Left lobe of liver (tissue), 2 donors: ENCODE measurements at places on chromosomes 12 and 14. TPM values are rescaled to one million over a fixed set of nuclear protein-coding genes. Genes with fewer than 3 reads are reported as not detected.

DNA sequence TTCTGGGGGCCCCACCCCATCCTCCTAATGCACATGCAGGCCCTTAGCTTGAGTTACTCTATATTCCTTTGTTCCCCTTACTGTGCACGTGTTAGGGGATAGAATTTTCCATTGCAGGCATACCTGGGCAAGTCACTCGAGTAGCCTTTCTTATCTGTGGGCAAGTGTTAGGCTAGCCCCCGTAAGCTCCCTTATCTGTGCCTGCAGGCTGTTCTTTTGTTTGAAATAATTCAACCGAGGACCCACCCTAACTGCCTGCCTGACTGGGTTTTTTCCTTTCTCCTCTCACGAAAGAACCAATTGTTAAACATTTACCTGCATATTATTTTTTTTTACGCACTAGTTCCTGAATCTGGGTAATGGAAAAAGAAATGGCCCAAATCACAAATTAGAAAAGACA is 21.3 kb upstream of the BCAT1 start:
- no peak for DNase-seq

DNA sequence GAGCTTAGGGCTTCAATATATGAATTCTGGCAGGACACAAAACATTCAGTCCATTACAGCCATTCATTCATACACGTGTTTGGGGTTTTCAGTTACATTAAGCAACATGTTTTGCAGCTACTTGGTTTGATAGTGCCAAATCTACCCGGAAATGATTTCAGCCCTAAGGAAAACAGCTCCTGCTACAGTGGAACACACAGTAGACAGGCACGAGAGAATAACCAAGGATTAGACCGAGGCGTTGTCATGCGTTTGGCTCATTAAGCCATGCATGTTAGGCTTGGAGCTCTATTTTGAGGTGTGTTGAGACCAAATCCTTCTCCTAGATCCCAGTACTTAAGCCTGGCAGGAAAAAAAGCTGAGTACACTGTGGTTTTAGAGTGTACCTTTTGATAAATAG is 177.4 kb downstream of the PRKCH start:
- DNase-seq, result no peak

GRCh38 chr14:36317650-36318049 is 2.8 kb downstream of the MBIP start:
- no peak for DNase-seq

GRCh38 chr14:54105898-54106297 is 149.3 kb upstream of the BMP4 start:
- DNase-seq, result no peak

- DNase-seq, result no peak
These were observed 13.1 kb downstream of the COPZ1 start for GRCh38 chr12:54337854-54338650.

GRCh38 chr12:11837216-11837934 is 187.9 kb downstream of the ETV6 start:
- no peak for DNase-seq

DNA sequence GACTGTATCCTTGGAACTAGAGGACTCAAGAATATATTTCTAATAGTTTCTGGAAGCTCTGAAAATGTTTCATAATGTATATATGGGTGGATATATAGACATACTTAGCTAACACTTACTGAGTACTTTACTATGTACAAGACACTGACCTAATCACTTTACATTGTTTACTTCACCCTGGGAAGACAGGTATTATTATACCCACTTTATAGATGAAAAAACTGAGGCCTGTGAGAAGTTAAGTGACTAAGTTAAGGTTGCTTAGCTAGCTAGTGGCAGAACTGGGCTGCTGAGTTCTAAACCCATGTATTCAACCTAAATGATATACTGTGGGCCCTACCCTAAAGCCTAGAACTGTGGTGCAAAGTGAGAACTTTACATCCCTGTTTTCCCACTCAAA is 79.1 kb upstream of the SSTR1 start:
- no peak for DNase-seq

GRCh38 chr14:24339284-24340151 is at the start of gene RIPK3:
Gene RIPK3 (minus strand): TSS chr14:24339991. CDS start chr14:24339826, 165 bp downstream.
- peak; percentile 58 for DNase-seq

- DNase-seq, result no peak
These were observed 107.9 kb upstream of the BCL2L14 start for GRCh38 chr12:11962860-11963259.

The TMPRSS12 gene
- total RNA-seq, result not detected
